ENCODE measurements at places on chromosomes 13 and 19.

DNA sequence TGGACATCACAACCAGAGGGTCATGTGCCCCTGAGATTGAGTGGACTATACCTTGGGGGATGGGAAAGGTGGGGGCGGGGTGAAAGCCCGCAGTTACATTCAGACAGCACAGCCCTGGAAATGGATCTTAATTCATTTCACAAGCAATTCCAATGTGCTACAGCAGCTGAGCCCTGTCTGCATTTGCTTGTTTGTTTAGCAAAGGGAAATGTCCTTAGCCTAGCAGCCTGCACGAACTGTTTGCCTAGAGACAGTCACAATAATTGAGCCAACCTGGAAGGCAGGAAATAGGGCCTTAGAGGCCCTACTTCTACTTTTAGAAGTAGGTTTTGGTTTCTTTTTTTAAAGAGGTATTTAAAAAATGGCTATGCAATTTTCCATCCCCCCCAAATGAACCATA is 177.3 kb upstream of the KL start:
- DNase-seq = no peak

GRCh38 chr13:98484289-98485219 is 92.4 kb downstream of the STK24 start:
- peak; percentile 86 for DNase-seq

DNA sequence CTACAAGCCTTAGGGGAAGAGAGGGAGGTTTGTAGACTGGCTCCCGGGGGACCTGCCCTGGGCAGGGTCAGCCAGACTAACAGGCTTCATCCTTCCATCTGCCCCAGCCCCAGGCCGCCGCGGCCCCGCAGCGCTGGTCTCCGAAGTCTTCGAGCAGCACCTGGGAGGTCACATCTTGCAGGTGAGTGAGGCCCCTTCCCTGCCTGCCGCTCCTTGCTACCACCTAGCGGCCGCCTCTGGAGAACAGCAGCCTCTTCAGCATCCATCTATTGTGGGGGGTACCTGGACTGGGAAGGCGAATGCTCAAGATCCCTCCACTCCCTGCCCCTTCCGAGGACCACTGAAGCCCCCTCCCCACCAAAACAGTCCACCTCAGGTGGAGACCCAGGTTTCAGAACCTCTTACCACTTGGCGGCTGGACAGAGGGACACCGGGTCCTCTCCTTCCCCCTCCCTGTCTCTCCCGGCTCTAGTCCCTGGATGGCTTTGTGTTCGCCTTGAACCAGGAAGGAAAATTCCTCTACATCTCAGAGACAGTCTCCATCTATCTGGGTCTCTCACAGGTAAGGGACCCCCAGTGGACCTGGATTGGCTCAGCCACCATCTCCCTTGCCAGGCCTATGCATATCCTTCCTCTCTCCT is 12.7 kb downstream of the NPAS1 start:
- peak; percentile 63 for DNase-seq

DNA sequence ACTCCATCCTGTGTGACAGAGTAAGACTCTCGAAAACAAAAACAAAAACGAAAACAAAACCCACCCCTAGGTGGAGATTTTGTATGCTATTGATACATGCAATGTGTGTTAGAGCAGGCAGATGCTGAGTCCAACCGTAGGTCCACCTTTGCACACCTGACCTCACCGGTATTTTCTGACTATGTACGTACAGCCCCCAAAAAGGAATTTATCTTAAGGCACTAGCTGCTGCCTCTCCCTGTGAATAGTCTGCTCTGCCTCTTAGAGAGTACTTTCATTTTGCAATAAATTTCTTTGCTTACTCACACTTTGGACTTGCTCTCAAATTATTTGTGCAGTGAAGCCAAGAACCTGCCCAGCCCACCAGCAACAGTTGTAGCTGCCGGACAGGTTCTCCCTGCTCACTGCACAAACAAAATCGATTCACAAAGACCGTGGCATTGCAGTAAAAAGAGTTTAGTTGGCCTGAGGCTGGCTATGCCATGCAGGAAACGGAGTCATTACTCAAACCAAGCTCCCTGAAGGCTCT is 8.2 kb upstream of the ZNF77 start:
- DNase-seq = no peak

GRCh38 chr19:51607920-51608562 is 22.2 kb downstream of the SIGLEC5 start:
- peak; percentile 74 for DNase-seq

GRCh38 chr13:51647067-51647466 is 62.8 kb downstream of the WDFY2 start:
- no peak for DNase-seq

All from urothelium cell line (cell line).